ENCODE measurements at places on chromosomes 3 and 15.
A peak's percentile ranks its signal among the peaks of the same experiment; 100 is the strongest.

DNA sequence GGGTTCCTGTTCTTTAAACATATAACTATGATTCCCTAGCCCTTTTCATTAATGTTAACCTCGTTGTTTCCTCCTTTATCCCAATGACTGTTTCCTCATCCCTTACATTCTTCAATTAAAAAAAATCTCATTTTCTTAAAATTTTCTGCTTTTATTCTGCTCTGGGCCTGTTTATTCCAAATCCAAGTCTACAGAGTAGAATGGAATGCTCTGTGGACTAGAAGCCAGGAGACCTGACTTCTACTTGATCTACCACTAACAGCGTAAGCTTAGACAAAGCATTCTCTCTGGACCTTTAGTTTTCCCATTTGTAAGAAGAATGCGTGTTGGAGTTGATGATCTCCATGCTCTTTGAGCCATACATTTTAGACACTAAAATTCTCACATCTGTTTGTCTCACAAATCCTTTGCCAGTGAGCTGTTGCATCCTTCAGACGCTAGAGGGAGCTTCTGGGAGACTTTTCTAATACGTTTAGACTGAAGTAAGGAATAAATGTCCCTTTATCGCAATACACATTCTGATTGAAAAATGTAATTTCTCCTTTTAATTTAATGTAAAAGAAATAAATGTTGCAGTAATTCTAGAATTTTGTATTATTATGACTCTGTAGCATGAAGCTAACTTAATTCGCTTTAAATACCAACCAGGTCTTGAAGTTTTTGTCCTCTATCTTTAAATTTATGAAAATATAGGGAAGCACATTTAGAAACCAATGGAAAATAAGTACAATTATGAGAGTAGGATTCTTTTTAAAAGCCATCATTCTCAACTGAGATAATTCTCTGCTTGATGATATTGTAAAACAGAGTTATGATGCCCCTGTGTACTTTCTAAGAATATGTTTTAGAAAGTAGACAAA lies 21.7 kb upstream of the GMNC start:
- peak; percentile 45 for DNase-seq

DNA sequence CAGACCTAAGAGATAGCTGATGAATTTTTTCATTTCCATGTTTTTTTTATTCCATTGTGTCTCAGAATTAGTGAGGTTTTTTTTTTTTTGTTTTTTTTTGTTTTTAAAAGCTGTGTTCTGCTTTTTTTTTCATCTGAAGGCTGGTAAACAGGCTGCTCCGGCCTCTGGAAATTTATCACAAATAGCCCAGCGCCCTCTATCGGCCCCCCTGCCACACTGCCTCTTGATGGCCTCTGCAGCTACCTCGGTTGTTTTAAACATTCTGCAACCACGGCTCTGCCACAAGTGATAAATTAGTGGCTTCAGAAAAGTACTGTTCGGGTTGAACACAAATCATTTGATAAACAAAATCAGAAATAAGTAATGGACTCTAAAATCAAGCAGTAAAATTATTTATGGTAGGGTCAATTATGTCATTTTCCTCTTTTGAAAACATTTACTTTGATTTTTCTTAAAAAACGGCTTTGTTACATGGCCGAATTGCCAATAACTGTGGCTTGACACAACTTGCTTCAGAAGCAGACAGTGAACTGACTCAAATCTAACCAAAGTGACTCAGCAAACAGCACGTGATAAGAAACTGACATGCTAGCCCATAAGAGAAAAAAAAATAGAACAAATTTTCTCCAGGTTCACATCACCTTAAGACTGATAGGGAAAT lies 87.8 kb downstream of the RSL24D1 start:
- peak; percentile 33 for DNase-seq

GRCh38 chr3:151789853-151790463 lies 24.0 kb upstream of the AADAC start:
- no peak for DNase-seq

DNA sequence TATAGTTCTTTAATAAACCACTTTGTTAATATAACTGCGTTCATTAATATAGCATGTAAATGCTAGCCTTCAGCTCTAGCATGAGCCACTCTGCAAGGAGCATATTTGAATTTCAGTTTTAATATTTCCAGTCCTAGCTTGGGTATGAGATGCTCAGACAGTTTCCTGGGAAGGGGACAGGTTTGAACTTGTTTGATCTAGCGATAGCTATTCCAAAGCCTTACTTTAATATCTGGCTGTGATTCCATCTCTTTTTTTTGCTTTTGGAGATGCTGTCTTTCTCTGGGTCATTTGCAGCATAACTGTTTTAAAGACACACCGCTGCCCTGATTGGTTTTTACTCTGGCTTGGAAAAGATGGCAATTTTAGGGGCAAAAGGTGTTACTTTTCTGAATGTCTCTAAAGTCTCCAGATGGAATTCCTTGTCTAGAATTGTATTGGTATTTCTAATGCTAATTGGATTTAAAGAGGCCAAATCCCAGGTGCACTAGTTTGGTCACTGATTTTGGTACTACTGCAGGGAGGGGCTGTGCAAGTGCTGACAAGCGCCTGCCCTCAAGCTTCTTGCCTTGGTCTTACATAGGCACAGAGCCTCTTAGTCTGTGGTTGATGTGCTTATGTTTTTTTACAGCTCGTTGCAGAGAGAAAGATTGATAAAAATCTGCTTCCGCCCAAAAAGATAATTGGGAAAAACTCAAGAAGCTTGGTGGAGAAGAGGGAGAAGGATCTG lies 2.8 kb downstream of the NISCH start:
- DNase-seq = no peak

DNA sequence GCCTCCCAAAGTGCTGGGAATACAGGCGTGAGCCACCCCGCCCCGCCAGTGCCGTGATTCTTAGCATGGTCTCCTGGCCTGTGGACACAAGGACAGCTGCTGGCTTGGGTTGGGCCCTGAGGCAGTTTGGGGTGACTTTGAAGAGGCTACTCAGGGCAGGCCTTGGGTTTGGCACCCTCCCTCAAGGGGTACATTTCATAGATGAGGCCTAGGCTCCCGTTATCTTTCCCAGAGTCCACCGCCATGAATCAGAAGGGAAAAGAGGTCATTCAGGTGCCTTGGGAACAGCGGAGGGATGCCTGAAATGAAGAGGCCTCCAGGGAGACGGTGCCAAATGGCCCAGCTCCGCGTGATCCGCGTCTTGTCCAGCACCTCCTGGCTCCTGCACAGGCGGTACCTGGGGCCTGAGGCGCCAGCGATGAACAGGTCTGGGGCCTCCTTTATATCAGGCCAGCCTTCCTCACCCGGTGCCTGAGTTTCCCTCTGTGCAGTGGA lies 9.3 kb downstream of the GNAI2 start:
- DNase-seq = no peak

GRCh38 chr3:147393261-147393942 lies 12.9 kb downstream of the ZIC4 start:
- no peak for DNase-seq

GRCh38 chr3:35965908-35966307 lies 326.6 kb downstream of the ARPP21 start:
- peak; percentile 29 for DNase-seq

DNA sequence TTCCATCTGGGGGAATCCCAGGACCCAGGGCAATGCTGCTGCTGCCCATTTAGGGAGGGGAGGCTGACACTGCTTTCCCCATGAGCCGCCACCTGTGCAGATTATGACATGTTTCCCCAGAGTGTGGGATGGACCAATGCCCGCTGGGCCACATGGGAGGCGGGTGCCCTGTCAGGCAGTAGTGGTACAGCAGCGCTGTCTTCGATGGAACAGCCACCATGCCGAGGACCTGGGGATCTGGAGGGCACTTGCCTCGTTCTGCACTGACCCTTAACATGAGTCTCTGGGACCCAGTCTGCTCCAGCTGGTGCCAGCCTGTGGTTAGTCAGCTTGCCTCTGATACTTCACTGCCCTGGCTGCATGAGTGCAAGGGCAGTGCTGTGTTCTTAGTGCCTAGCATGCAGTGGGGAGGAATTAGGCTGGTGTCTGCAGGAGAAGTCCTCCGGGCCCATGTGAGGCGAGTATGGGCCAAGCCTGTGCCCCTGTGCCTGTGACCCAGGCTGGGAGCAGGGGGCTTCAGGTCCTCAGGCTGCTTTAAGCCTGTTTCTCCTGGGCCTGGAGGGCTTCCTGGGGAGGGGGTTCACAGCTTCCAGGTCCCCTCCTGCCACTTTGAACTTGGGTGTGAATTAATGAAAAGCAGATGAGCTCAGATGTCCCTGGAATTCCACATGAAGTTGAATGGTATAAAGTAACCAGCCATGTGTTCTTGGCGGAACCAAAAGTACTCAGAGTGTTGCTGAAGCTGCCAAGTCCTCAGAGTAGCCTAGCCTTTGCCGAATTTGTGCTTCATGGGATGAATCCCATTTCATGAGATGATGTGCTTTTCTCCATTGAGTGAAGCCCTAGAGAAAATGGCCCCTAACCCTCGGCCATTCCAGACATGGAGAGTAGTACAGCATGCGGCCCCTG lies 22.9 kb downstream of the KLF13 start:
- no peak for DNase-seq

- DNase-seq = peak; percentile 59
These were observed 124.2 kb downstream of the IMPG2 start for GRCh38 chr3:101195951-101196713.

DNA sequence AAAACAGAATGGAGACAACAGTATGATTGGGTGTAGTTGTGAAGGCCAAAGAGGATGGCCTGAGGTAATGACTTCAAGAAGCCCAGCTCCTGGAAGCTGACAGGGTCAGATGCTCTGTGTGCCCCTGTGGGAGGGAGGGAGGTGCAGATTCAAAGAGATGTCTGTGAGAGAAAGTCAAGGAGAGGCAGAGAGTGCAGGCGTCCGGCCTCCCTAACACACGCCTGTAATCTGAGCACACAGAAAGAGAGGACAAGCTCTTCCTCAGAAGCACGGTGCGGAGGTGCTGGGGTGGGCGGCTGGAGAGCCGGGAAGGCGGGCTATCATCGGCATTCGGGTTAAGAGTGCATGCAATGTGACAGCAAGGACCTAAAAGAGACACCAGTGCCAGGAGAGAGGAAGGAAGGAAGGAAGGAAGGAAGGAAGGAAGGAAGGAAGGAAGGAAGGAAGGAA lies 238.2 kb upstream of the HES1 start:
- DNase-seq = no peak

DNA sequence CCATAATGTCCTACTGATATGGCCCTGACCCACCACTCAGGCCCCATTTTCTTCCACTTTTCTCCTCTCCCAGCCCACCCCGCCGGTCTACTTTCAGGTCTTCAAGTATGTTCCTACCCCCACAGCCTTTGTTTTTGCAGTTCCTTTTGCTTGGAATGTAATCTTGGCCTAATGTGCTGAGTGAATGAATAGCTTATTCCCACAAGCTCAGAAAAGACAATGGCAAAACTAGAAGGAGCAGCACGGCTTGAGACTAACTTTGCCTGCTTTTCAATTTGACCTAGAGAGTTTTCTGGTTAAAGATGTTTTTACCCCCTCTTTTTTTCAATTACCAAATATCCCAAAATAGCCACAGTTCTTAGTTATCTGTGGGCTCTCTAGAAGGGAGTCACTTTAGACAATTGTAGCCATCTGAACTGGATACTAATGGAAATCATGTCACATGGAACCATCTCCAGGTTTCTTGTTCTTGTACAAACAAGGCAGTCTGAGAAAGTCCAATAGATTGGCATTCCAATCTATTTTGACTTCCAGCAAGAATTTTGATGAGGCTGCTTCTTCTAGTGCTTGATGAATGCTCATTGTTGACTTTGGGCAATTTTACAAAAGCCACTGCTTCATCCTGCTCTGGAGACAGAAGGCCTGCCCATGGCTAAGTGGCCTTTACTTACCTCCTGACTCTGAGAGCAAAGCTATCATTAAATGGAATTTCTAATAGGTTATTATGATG lies 16.3 kb upstream of the LMCD1 start:
- DNase-seq = no peak

DNA sequence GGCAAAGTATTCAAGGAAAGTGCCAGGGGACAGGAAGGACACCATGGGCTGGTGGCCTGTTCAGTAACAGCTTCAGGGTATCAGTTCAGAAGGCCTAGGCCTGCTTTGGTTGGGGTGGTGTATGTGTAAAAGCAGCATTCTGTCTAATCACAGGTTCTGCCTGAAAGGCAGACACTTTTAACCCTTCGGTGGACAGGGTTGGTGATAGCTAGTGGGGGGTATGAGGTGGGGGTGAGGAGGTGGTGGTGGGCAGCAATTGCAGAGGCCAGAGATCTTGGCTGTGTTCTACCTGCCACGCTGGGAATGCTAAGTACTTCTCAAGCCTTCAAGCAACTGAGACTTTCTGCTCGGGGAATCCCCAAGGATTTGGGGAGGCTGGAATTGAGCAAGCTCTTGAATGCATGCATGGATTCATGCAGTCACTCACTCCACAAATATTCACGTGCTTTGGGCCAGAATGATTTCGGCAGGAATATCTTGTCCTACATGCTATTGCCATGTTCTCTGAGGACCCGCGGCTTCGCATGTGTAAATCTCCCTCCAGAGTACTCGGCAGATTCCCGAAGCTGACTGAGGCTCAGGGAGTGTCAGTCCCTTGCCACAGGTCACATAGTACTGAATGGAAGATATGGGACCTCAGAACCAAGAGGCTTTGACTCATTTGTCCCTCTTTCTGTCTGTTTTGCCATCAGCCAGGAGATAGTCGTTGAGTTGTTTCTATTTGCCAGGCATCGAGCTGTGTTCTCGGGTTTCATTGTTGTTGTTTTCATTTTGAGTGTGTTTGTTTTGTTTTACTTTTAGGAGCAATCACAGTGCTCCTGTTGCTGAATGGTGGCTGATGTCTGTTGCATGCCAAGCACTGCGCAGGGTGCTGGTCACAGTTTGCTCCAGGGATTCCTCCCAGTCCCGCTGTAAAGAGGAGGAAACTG lies 65.5 kb downstream of the SMAD3 start:
- no peak for DNase-seq

DNA sequence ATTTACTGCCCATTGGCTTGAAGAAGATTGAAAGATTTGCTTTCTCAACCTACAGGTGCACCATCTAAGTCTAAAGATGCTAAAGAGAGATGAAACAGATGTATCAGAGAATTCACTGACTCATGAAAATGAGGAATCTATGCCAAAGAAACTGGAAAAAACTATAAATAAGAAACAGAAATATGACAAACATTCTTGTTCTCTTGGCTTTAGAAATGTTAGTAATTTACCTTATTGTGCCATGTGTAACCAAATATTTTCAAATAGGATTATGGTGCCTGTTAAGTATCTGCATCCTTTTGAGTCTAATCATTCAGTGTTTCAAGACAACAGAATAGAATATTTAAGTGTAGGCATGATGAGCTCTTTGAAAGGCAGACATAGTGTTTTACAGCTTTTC lies 271.5 kb downstream of the MEX3B start:
- no peak for DNase-seq

DNA sequence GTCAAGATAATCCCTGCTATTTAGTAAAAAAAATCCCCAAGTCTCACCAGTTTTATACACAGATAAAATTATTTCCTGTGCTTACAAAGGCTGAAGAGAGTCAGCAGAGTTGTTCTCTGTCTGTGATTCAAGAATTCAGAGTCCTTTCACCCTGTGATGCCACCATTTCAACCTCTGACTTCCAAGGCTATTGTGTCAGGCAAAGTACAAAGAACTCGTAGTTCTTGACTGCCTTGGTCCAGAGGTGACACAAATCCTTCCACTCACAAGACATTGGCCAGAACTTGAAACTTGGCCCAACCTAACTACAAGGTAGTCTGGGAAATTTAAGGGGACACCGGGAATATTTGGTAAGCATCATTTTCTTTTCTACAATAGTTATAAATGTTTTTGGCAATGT lies 34.9 kb upstream of the CMC1 start:
- DNase-seq = no peak

GRCh38 chr3:188840290-188840689 lies 331.5 kb upstream of the TPRG1 start:
- DNase-seq = no peak

GRCh38 chr15:70048578-70049514 lies 48.9 kb downstream of the TLE3 start:
- no peak for DNase-seq

GRCh38 chr15:76064375-76064774 lies 4.6 kb downstream of the TMEM266 start:
- DNase-seq = no peak

All from AG08395 (cell line).